ENCODE measurements at places on chromosomes 16 and 17.
A peak's percentile ranks its signal among the peaks of the same experiment; 100 is the strongest.

DNA sequence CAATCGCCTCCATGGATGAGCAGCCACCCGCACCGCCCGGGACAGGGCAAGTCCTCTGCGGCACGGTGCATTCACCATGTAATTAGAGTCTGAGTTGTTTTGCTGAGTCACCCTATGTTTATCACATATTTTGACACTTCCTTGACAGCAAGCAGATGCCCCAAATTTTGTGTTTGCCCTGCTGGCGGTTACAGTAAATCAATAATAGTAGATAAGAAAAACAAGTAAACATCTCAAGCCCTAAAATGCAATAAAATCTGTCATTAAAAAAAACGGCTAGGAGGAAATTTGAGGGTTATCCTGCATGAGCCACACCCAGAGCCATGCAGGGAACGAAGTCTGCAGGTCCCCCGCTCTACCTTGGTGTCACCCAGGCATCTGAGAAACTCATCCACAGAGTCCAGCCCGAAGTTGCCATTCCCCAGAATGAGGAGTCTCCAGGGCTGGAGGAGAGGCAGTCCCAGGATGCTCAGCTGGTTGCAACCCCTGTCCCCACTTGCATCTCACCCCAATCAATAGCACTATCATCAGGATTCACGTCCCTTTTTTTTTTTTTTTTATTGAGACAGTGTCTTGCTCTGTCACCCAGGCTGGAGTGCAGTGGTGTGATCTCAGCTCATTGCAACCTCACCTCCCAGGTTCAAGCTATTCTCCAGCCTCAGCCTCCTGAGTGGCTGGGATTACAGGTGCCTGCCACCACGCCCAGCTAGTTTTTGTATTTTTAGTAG, 16.5 kb upstream of the ST6GALNAC1 start:
- peak; percentile 66 for DNase-seq

DNA sequence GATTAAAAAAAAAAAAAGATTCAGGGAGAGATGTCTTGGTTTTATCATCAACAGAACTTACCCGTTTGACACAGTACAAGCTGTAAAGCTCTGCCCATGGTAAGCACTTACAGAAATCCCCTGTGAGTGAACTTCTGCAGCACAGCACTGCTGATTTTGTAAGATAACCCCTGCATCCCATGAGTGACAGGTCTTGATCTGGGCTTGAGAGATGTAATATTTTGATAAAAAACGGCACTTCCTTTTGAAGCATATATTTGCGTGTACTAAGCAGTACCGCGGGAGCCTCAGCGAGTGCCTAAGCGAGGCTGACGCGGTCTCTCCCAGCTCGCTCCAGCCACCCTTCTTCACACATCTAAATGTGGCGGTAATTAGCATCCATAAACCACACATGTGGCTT, 50.5 kb downstream of the IKZF3 start:
- DNase-seq: no peak

DNA sequence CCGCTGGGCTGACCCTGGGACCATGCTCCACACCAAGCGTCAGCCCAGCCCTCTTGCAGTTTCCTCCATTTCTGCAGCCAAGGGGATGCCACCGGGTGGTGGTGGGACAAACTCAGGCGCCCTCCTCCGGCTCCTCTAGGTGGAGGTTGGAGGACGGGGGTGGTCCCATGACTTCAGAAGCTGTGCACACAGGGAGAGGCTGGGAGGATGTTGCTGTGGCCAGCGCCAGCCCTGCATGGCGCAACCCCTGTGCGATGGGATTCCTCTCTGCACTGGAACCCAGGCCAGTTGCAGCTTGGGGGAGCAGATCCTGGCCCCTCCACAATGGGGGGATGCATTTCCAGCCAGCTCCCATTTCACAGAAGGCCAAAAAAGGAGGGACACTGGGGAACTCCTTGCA, 246.5 kb downstream of the C16orf95 start:
- DNase-seq: no peak

DNA sequence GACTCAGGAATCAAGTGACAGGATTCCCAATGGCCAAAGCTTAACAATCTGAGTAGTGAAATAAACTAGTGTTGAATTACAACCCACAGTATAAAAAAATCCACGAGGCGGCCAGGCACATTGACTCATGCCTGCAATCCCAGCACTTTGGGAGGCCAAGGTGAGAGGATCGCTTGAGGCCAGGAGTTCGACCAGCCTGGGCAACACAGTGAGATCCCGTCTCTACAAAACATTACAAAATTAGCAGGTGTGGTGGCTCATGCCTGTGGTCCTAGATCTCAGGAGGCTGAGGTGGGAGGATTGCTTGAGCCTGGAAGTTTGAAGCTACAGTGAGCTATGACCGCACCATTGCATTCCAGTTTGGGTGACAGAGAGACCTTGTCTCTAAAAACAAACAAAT, 133.8 kb downstream of the CPPED1 start:
- no peak for DNase-seq

- DNase-seq: no peak
Observed at GRCh38 chr16:46937536-46937935, 35.9 kb downstream of the DNAJA2 start.

- no peak for DNase-seq
Observed at GRCh38 chr17:16969931-16970906, 1.7 kb downstream of the TNFRSF13B start.

DNA sequence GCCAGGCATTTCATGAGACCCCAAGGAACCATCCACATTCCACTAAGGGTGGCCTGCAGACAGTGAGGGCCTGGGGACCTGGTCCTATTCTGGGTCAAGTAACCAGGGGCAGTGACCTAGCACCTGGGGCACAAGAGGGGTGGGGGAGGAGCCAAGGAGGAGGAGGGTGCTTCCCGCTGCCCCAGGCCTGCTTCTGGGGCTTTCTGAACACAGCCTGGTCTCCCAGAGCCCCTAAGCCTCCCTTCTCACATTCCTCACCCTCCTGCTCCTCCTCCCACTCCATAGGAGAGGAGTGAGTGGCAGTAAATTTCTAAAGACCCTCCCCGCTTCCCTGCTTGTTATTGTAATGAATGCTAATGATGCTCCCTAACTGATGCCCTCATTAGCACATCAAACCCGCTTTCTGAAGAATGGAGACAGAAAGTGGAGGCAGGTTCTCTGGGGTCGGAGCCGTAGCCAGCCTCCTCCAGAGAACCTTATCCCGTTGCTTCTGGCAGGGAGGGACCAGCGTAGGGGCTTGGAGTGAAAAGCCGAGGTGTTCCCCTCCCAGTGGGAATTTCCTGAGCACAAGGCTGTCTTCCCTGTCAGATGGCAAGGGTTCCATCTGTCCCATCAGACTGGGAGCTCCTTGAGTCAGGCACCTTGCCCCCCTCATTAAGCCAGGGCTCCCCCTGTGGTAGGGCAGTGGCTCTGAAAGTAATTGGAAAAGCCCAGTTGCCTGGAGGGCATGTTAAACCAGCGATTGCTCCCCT, 3.7 kb upstream of the SRCIN1 start:
- DNase-seq: no peak

DNA sequence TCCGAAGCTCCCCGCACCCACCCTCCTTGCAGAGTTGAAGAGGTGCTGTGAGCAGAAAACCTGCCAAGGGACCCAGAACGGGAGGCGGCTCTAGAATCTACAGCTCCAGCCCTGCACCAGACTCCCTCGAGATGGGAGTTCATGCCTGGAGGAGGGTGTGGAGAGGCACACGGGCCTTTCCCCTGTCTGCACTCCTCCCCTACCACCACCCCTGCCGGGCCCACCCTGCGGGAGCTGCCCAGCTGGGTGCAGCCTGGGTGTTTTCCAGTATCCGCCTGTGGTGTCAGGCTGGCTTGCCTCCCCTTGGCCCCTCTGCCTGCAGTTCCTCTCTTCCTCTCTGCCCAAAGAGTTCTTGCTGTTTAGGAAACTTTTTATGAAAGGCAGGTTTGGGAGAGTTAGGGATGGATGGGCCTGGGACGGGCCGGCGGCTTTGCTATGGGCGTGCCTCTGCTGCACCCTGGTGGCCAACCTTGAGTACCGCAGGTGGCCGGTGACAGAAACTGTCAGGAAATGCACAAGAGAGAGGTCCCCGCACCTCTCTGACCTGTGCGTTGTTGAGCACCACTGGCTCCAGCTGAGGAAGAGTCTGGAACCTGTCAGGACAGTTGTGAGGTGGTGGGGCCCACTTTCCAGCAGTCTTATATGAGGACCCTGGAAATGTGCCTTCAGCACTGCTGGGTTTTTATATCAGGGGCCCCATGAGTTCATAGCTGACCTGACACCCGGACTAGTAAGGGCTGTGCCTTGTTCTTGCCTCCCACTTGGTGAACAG, 354.1 kb downstream of the SEC14L1 start:
- peak; percentile 70 for DNase-seq

DNA sequence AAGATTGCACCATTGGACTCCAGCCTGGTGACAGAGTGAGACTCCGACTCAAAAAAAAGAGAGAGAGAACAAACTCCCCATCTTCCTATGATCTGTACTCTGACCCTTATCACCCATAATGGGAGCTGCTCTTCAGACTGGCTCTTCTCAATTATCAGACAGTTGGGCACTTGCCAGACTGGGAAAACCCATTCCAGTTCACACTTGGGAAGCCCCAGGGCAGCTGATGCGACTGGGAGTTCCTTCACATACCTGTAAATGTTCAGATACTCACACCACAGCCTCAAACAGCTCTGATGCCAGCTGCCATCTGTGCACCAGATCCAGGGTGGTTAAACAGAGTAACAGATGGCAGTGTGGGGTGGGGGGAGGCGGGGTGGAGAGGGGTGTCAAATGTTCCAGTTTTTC, 23.8 kb upstream of the TMEM101 start:
- no peak for DNase-seq

- peak; percentile 76 for DNase-seq
Observed at GRCh38 chr16:521381-522210, 5.9 kb upstream of the CAPN15 start.

DNA sequence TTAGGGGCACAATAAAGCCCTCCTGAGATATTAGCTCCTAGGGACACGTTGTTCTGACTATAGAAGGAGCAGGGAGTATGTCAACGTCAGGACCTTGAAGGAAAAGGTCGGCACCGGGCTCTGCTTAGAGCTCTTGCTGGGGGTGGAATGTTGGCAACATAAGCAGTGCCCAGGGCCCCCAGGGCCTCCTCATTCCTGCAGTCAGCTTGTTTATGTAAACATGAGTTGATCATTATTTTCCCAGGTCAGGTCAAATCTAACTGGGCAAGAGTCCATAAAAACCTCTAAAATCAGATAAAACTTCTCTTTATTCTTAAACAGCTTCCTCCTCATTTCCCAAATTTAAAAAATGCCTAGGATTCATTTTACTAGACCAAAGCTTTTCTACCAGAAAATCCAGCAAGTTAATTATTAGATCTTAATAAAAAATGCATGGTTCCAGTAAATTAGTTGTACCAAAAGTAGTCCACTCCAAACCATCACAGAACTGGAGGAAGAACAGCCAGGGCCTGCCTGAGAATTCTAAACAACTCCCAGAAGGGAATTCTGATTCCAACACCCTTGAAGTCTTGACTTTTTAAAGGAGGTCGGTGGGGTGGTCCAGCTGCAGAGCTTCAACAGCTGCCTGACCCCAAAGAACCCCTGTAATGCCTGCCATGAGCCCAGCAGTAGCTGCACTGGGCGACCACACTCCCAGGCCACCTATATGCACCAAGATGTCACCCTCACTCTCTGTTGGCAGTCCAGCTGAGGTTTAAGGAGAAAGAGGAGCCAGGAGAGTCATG, 54.3 kb downstream of the AMFR start:
- no peak for DNase-seq

DNA sequence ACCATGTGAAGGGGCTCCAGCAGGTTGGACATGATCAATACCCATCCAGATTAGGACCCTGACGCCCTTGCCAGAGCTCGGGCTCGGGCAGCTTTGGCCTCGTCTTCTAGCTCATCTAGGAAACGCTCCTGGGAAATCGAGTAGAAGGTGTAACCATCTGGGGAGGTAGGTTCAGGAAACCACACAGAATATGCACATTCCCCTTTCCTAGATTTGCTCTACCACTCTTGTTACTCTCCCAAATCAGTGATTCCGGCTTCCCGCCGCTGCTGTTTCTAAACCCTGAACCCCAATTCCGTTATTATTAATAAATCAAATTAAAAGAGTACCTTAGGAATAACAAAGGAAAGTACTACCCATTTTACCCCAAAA, 507 bp downstream of the COA3 start:
- peak; percentile 54 for DNase-seq

- no peak for DNase-seq
Observed at GRCh38 chr17:11916091-11916490, 81.2 kb downstream of the ZNF18 start.

GRCh38 chr17:59844884-59845594, 47.7 kb downstream of the TUBD1 start:
- DNase-seq: peak; percentile 58

GRCh38 chr16:84015399-84015798, 27.2 kb downstream of the SLC38A8 start:
- DNase-seq: no peak

- DNase-seq: no peak
Observed at GRCh38 chr17:17035920-17036523, 6.2 kb upstream of the MPRIP start.

DNA sequence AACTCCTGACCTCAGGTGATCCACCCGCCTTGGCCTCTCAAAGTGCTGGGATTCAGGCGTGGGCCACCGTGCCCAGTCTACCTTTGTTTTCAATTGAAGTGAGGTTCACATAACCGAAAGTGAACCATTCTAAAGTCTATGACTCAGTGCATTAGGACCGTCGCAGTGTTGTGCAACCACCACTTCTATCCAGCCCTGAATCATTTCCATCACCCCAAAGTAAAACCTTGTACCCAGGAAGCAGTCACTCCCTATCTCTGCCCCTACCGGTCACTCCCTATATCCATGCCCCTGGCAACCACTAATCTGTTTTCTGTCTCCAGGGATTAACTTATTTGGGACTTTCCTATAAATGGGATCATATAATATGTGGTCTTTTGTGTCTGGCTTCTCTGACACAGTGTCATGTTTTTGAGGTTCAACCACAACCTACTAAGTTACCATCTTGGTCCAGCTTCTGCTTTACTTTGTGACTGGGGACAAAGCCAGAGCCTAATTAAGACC, 28.3 kb upstream of the CDC42EP4 start:
- no peak for DNase-seq

- DNase-seq: no peak
Observed at GRCh38 chr16:68487203-68487514, 38.9 kb upstream of the SMPD3 start.

DNA sequence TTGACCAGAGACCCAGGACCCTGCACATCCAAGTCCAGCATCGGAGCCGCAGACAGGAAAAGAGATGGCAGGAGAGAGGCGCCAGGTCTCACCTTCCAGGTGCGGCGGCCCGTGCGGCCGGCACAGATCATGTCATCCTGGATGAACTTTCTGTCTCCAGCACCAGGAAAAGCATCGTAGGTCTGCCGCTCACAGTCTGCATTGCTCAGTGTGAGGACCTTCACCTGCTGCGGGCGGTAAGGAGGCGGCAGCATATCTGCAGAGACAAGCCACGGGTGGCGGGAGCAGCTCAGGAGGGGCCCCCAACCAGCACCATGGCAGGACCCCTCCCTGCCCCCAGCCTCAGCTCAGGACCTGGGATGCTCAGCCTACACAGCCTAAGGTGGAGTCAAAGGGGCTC, 17.9 kb downstream of the TPSD1 start:
- peak; percentile 17 for DNase-seq

DNA sequence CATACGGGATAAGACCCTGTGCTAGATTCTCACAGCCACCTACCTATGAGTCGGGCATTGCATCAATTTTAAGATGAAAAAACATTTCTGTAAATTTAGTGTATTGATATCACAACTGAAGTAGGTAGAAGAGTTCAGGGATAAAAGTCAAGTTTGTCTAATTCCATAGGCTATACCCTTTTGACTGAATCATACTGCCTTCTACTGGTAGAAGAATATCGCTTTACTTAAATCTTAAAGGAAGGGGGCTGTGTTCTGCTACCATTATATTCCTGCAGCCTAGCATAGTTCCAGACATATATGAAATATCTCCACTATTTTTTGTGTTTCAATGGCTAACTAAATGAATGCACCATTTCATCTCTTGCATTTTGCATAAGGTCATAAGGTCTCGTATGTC, 1128.6 kb downstream of the CDH8 start:
- peak; percentile 18 for DNase-seq
